ENCODE measurements at places on chromosomes 12 and 14.

DNA sequence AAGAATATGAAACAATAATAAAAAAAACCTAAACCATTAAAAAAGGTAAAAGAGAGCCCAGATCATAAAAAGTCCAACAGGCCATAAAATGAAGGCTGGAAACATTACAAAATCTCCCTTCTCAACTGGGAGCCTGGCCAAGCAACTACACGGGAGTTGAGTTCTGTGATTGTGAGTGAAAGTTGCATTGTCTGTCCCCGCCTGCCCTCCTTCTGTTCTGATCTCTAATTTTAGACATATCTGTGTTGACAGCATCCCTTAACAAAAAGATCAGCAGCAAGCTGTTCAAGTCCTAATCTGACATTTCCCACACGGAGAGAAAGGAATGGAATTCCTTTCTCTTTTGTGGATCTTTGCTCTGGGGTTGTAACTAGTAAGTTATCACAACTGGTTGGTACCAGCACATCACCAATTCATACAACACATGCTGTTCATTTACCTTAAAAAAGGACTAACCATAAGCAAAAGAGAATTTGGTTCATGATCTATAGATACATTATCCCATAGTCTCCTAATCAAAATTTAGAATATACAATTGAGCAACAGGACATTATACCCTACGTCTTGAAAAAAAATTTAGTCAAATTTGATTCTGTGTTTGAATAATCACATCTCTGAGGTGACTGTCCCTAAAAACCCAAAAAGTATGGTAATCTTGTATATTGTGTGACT lies 205.1 kb upstream of the GZMB start:
- DNase-seq: no peak

GRCh38 chr12:7241404-7242005 lies 52.0 kb downstream of the PEX5 start:
- no peak for DNase-seq

GRCh38 chr14:39107591-39107996 lies 4.6 kb upstream of the SEC23A start:
- DNase-seq: no peak

- no peak for DNase-seq
Measured at GRCh38 chr12:105359856-105360255, 29.4 kb downstream of the C12orf75 start.

DNA sequence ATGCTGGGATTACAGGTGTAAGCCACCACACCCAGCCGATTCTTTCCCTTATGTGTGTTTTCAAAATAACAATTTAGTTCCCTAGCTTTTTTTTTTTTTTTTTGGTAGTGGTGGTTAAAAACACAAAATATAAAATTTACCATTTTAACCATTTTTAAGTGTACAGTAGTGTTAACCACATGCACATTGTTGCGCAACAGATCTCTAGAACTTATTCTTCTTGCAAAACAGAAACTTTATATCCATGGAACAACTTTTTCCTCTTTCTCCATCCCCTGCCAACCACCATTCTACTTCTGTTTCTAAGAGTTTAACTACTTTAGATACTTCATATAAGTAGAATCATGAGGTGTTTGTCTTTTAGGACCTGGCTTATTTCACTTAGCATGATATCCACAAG lies 1.1 kb upstream of the NDUFA12 start:
- DNase-seq: no peak

- no peak for DNase-seq
Measured at GRCh38 chr14:75626863-75627262, 33.8 kb downstream of the ERG28 start.

DNA sequence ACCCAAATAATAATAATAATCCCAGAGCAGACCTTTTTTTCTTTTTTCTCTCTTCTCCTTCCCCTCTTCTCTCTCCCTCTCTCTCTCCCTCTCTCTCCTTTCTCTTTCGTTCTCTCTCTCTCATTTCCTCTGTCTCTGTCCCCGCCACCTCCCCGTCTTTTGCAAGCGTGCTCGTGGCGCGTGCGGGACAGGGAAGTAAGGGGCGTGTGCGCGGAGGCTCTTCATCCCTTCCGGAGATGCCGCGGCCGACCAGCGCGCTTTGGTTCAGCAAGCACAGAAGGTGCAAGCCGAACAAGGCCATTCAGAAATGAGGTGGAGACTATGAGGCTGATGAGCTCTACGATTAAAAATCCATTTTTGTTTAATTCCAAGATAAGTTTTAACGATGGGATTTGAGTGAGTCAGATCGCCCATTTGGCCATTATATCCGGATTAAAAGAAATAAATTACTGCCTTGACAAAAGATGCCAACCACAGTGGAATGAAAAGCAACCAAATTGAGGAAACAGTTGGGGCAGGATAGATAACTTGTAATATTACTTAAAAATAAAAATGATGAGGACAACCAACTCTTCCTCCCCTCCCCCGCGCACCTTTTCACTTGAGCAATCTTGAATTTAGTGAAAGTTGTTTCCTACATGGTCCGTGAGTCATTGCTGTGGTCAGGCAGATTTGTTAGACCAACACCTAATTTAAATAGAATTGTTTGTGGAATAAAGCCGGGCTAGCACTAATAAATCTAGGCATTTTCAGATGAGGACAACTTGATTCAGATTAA lies 1.2 kb upstream of the AMIGO2 start:
- DNase-seq: peak; percentile 40

GRCh38 chr12:52024845-52025230 lies 18.1 kb downstream of the TAMALIN start:
- no peak for DNase-seq

GRCh38 chr12:68349220-68349621 lies 17.1 kb upstream of the MDM1 start:
- DNase-seq: no peak

GRCh38 chr12:53586745-53587144 lies 39.4 kb downstream of the ATF7 start:
- DNase-seq: no peak

DNA sequence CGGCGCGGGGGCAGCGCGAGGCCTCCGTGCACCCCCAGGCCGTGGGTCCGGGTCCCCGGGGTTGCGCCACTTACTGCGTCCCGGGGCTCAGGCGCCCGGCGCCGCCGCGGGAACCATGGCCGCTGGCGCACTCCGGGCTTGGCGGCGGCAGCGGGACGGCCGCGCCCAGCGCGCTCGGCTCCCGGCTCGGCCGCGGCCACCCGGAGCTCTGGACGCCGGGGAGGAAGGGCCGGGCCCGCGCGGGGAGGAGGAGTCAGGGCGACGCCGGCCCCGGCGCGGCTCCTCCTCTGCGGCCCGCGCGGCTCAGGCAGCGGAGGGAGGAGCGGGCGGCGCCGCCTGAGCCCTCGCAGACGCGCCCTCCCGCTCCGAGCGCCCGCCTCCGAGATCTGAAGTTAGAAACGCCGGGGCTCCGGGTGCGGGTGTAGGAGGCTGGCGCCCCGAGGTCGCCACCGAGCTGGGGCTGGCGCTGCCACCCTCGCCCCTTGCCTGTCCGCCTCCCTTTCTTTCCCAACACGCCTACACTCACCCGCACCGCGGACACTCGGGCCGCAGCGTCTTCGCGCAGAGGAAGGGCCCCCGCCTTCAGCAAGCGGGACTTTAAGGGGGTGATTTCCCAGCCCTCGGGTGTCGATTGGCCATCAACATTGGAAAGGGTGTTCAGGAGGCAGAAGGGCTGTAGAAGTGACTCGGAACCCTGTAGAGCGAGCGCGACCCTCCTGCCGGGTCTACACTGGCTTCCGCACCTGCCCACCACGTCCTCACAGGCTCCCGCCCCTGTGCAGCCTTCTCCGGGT lies at the start of gene NIN:
Gene NIN, minus strand, starts transcription at position 231 of the 794 bp plus-strand sequence. CDS start 9,106 bp downstream, outside the sequence.
- DNase-seq: peak; percentile 47

GRCh38 chr12:63997198-63997597 lies 152.7 kb downstream of the SRGAP1 start:
- no peak for DNase-seq

GRCh38 chr12:12786351-12786705 lies 869 bp downstream of the APOLD1 start:
- no peak for DNase-seq

DNA sequence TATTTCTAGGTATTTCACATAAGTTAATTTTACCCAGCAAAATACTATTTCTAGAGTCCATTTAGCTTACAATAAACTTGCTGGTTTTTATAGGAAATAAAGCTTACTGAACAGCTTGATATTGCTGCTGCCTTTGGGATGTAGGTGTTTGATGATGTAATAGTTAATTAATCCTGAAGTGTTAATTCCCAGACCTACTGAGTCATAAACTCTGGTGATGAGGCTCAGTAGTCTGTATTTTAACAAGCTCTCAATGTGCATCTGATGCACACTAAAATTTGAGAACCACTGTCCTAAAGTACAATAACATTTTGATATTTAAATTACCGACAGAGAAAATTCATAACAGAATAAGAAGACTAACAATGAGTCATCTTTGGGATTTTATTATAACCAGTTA lies 168.4 kb downstream of the FUT8 start:
- DNase-seq: no peak

GRCh38 chr14:36075203-36075602 lies 101.3 kb downstream of the PTCSC3 start:
- no peak for DNase-seq

Measured in stimulated activated CD4-positive, alpha-beta T cell treated with anti-CD3 and anti-CD28 coated beads, Interleukin-1b, Interleukin-23, amount 100 ng/mL, for 4 hours (primary cell).